Posterior vena cava (tissue), 2 donors: ENCODE measurements at places on chromosomes 13 and 19. TPM values are rescaled to one million over a fixed set of nuclear protein-coding genes. Genes with fewer than 3 reads are reported as not detected.

- DNase-seq, result no peak
These were observed 765.1 kb downstream of the DIAPH3 start for GRCh38 chr13:59398661-59399060.

DNA sequence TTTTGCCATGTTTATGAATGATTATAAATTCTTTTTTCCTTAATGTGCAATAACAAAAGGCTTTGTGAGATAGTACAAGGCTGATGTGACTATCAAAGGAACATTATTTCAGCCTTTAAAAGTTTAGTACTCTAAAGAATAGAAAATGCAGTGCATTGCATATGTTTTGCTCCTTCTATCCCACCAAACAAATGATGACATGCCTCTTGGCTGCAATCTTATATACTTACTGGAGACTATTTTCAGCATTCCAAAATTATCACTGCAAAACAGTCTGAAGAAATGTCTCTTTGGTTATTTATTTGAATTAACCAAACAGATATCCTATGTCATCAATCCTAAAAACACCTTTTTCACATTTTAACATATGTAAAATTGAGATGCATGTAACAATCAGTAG is 776.5 kb upstream of the SPRY2 start:
- DNase-seq, result no peak

DNA sequence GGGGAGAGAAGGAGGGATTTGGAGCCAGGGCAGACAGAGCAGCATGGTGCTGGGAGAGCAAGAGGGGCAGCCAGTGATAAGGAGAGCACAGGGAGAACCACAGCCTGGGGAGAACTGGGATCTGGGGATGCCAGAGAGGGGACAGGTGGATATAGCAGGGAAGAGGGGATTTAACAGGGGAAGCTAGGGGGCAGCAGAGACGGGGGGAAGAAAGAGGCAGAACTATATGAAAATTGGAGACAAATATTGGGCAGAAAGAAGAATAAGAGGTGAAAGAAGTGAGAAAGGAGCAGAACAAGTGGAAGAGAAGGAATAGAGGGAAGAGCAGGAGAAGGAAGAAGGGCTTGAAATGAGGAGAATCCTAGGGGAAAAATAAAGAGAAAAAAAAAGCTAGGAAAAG is 6.5 kb upstream of the ZNF528 start:
- DNase-seq, result no peak

DNA sequence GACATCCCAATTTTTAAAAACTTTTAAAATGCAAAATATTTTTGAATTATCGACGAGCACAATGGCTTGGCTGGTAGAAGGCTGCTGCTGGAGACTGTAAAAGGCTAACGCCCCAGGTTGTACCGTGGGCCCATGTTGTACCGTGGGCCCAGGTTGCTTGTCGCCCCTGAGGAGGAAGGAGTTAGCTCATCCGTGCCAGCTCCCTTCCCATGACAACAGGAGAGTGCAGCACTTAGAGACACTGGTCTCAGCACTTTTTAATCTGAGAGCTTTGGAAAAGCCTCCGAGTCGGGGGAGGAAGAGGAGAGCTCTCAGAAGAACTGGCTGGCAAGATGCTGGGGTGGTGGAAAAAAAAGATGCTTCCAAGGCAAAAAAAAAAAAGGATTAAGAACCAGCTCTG is 50.3 kb upstream of the CACNA1A start:
- no peak for DNase-seq

GRCh38 chr19:33558856-33559255 is 37.3 kb upstream of the PEPD start:
- no peak for DNase-seq

GRCh38 chr13:37192956-37193355 is 87.5 kb upstream of the CSNK1A1L start:
- no peak for DNase-seq

DNA sequence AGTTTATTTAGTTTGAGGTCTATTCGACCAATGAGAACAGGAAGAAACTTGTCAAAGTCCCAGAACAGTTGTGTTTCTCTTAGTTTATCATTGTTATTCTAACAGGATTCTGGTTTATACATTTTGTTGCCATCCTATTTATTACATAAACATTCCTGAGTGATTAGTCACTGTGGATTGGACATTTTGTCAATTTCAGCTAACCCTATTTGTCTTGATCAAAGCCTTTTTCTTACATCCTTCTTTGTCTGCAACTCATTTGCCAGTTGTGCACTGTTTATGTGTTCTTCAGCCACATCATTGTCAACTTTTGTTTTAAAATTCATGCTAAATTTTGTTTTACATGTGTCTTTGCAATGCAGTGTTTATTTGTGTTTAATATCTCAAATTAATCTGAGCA is 886.0 kb upstream of the SLC10A2 start:
- DNase-seq, result no peak

GRCh38 chr19:28420811-28421550 is 792.0 kb downstream of the UQCRFS1 start:
- DNase-seq, result no peak

DNA sequence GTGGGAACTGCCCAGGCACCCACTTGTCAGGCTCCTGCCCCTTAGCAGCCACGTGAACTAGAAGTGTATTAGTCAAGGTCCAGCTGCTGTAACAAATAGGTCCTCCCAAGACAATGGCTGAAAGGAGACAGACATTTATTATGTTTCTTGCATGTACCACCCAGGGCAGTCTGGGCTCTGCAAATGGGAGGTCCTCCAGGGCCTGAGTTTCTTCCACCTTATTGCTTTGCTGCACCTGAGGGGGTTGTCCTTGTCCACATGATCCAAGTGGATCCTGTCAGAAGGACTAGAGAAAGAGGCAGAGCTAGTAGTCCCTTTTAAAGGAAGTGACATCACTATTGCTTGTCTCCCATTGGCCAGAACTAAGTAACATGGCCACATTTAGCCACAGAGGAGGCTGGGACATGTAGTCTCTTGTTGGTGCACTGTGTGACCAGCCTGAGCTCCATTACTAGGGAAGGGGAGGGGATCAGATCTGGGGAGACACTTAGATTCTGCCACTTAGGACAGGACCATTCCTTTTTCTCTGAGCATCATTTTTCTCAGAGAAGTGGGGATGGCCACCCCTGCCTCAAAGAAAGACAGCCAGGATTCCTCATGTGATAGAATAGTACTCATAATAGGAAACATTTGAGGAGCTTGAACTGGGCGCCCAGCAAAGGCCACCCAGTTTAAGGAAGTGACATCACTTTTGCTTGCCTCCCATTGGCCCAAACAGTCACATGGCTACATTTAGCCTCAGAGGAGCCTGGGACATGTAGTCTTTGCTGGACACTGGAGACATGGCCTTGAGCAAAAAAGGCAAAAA is 15.1 kb downstream of the CC2D1A start:
- DNase-seq, result no peak

DNA sequence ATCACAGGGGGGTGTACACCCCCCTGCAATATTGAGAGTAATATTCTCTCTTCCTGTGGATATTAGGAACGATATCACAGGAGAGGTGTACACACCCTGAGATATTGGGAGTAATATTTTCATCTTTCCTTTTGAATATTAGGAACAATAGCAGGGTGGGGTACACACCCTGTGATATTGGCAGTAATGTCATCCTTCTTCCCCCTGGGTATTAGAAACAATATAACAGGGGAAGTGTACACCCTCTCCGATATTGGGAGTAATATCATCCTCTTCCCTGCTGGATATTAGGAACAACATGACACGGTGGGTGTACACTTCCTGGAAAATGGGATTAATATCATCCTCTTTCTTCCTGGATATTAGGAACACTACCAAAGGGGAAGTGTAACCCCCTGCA is 57.8 kb upstream of the CEACAM21 start:
- no peak for DNase-seq

DNA sequence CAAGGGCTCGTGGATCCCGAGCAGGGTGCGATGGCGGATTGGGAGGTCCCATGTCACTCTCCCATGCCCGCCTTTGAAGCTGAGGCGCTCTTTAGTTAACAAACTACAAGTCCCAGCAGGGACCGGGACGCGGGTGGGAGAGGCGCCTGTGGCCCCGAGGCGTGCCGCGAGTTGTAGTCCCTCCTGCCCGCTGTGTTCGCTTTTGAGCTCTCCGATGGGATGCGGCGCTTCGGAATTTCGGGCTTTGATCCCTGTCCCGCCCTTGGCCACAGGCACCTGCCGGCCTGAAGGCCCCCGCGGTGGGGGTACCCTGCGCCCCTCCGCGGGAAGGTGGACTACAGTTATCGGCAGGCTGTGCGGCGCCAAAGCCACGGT is 11.0 kb downstream of the CYTH2 start:
- peak; percentile 92 for DNase-seq

DNA sequence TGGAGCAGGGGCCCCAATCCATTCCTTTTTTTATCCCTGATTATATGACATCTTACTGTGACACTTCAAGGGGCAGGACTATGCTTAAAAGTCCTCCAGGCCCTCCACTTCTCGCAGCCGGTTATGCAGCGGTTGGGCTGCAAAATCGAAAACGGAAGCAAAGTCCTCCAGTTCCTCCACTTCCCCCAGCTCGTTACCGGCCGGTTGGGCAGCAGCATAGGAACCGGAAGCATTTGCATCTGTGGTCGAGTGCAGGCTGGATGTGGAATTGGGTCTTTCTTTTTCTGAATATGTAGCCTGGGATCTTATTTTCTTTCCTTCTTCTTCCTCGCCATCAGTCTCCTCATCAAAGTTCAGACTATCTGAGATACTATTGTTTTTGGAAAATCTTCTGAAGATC is 46.1 kb downstream of the OXGR1 start:
- no peak for DNase-seq

GRCh38 chr13:79398915-79399314 is 7.1 kb downstream of the RBM26 start:
- DNase-seq, result no peak

GRCh38 chr19:1407528-1408299 is at the start of gene DAZAP1:
TSS of gene DAZAP1 (plus strand) at chr19:1407586. CDS start at chr19:1407774, 188 bp downstream.
- DNase-seq, result peak; percentile 87

DNA sequence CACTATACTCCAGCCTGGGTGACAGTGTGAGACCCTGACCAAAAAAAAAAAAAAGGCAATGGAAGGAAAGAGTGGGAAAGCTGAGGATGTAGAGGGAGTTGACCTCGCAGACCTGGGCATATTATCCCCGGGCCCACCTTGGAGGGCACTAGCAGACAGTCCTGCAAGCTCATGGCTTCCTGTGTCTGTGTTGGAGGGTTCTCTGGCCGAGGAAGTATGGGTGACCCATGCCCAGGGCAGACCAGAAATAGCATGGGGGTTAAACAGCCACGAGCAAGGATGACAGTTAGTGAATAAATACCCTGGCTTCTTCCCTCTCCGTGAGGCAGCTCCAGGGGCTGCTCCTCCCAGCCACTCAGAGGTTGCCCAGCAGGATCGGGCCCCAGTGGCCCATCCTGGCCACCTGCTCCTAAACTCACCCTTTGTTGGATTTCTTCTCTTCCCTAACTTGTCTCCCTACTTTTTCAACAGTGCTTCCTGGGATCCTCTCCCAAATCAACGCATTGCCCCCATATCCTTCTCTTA is 485.8 kb downstream of the ZNF536 start:
- DNase-seq, result no peak

DNA sequence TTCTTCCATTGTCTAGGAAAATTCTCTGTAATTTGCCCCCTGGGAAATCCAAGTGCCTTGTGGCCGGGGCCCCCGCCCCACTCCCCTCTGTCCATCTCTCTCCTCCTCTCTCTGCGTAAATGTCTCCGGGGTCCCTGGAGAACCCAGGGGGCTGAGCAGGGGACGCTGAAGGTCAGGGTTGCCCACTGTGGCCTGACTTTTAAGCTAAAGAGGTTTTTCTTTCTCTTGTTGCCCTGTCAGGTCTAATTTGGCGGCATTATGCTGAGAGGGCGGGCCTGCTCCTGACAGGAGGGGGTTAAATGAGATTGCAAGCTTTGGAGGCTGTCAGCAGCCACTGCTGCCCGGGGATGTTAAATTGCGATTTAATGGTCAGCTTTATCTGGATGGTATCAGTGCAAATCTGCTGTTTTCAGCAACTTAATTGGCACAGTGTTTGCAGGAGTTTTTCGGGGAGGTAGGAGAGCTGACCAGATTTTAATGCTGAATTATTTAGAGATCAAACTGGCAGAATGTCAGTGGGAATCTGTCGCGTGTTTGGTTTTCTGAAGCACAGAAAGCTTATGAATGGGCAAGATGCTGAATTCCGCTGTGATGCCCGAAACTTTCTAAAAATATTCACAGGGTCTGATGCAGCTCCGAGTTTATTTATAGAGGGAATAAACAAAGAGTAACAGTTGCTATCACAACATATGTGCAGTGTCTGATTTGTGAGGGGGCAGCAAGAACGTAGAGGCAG is 93.2 kb upstream of the SOX1 start:
- DNase-seq, result no peak

DNA sequence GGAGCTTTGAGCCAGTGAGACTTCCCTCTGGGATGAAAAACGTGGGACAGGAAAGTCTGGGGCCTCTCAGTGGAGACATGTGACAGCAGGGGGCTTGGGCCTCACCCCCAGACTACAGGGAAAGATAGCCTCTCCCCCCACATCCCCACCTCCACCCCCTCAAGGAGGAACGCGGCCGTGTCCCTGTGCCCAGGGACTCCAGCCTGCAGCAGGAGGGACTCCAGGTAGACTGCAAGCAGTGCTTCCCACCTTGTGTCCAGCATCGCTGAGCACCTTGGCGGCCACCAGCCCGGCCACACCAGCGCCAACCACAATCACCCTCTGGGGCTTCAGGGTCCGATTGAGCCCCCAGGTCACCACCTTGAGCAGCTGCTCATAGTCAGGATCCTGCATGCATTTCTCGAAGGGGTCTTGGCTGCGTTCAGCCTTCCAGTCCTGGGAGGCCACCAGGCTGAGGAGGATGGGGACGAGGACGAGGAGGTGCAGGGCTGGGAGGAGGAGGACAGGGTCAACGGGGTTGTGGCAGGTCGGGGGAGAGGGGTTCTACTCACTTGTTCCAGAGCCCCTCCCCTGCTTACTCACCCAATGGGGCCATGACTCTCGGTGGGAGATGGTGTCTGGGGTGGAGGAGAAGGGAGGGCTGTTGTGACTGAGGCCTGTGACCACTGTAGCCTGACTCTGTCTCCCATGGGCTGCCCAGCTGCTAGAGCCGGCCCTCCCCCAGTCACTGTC is 955 bp downstream of the IL4I1 start:
- no peak for DNase-seq

- DNase-seq, result no peak
These were observed 1110.0 kb upstream of the PCDH20 start for GRCh38 chr13:62525652-62526051.

SACS gene
- 61.2 TPM for total RNA-seq

KLHL1 gene
- not detected for total RNA-seq

ZNF763 gene
- 1.7 TPM for total RNA-seq

KANK3 gene
- 22.5 TPM for total RNA-seq

ZNF570 gene
- 6.8 TPM for total RNA-seq

PTH2 gene
- not detected for total RNA-seq

ZNF575 gene
- 2.1 TPM for total RNA-seq

SHISA2 gene
- total RNA-seq, result 0.97 TPM

ADGRE2 gene
- 4.0 TPM for total RNA-seq

SIGLEC11 gene
- 3.3 TPM for total RNA-seq

ZNF471 gene
- 9.4 TPM for total RNA-seq
